ENCODE measurements at places on chromosomes 5 and 9.

DNA sequence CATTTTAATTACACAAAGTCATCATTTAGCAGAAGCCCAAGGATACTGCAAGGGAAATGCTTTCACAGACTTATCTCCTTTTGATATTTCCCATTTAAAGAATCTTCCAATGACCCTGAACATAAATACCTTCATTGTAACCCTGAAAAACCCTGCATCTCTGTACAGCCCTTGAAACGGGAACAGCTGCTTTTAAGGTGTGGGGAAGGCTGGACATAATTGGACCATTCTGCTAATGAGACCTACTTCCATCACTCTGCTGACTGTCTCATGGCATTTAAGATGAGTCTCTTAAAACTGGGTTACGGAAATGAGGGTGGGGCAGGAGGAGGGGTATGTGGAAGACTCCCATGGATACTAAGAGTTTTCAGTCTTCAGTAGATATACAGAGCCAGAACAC, 485.8 kb downstream of the BRINP1 start:
- no peak for DNase-seq

DNA sequence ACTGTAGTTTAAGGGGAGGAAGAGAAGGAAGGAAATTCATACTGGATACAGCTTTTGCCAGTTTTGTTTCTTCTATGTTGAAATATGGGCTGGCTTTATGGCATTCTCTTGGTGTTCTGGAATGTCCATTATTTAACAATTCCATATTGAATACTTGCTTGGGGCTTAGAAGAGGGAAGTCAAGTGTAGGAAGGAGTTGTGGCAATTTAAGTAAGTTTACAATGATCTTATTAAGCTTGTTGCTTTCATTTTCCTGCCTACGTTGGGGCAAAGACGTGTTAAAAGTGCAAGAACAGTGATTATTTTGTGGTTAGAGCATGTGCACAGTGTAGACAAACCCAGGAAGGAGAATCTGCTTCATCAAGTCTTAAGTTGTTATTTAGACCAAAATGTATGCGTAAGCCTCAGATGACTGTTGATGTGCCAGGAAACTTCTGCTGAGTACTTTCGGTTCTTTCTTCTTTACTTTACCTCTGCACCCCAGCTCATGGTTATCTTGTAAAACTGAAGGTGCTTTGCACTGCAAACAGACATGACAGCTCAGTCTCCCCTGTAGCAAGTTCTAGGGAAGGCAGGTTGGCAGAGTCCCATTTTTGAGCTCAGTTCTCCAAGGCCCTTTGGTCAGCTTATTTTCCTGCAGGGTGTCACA, 75.8 kb downstream of the F2RL2 start:
- peak; percentile 91 for DNase-seq

DNA sequence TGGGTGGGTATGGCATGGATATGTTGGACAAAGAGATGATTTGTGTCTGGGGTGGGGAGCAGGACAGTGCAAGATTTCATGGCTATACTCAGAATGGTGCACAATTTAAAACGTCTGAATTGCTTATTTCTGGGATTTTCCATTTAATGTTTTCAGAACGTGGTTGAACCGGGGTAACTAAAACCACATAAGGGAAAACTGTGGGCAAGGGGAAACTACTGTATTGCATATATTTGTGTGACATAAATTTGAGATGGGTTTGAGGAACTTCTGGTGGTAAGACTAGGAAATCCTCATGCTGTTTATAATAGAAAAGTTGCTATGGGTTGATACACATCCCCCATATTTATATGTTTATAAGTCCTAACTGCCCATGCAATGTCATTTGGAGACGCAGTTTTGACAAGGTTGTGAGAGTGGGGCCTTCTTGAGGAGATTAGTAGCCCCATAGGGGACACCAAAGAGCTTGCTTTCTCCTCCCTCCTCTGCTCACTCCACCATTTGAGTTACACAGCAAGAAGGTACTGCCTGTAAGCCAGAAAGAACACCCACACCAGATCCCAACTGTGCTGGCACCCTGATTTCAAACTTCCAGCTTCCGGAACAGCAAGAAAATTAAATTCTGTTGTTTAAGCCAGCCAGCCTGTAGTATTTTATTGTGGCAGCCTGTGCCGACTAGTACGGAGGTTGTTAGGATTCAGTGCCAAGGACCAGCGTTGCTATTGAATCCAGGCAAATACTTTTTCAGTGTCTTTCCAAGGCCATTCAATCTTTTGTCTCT, 2118.9 kb downstream of the MAT2B start:
- DNase-seq: no peak

- DNase-seq: no peak
Measured at GRCh38 chr9:93013856-93014582, 44.5 kb upstream of the SUSD3 start.

DNA sequence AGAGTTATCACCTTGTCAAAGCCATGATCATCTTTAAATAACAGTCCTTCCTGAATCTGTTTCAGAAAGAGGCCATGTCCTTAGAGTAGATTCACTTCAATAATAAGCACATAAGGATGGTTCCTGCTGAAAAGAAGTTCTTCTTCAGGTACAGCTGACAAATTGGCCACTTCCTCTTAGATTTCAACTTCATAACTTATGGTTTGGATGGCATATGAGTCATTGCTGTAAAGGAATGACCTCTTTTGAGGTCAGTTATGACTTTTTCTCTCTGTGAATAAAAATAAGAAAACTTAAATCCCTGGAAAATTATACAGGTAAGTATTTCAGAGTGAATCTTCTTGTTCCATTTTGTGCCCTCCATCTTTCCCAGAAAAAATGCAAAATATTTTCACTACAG, 555.3 kb upstream of the ZNF462 start:
- DNase-seq: no peak

- DNase-seq: no peak
Measured at GRCh38 chr9:35748242-35748857, 678 bp downstream of the GBA2 start.

DNA sequence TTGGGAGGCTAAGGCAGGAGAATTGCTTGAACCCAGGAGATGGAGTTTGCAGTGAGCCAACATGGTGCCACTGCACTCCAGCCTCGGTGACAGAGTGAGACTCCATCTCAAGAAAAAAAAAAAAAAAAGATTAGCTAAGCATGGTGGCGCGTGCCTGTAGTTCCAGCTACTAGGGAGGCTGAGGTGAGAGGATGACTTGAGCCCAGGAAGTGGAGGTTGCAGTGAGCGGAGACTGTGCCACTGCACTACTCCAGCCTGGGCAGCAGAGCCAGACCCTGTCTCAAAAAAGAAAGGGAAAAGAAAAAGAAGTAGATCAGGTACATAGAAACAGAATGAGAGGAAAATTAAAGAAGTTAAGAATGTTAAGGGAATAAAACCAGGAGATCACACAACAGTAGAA, 927.1 kb upstream of the DMAC1 start:
- no peak for DNase-seq

DNA sequence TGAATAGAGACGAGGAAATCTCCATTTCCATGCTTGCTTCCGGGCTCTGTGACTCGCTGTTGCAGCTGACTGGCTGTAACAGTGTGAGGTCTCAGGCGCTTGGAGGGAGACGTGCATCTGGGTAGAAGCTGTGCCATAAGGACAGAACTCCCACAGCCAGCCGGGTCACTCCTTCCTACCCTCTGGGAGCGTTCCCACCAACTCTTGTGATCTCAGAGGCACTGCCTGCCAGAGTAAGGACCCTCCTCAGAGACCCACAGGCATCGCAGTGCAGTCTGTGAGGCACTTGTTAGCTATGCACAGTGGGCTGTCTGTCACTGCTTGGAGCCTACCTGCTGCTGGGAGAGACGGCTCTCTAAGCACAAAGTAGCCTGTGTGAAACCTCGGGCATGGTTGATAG, 203.4 kb upstream of the SEMA6A start:
- DNase-seq: no peak

GRCh38 chr5:150329038-150329437, 26.3 kb upstream of the ARSI start:
- no peak for DNase-seq

DNA sequence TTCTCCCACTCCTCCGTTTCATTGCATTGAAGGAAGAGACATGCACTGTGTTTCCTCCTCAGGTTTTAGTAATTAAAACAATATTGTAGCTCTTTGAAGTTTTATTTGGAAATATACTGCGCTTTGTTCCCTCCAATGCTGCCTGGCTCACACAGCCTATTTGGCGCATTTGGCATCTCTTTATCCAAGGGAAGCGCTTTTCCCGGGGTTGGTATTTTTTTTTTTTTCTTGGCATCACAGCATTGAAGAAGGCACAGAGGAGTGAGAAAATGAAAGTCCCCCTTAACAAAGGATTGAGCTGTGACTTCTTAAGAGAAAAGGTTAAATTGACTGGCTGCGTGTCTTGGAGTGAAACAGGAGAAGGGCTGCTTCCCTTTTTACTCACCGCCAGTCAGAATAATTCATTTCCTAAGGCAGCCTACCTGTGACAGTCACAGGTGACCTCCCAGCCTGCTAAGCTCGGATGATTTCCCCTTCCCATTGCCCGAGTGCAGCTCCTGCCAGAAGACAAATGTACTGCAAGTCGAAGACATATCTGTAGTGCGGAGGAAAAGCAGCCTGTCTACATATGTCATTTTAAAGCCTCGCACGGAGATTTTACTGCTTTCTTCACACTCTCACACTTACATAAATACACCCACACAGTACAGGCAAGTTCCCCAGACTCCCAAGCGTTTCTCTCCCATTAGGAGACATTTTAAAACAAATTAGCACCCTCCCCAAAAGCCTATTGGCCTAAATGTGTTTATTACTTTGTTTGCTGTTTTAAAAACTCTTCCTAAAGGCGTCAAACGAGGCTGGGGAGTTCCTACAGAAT, 665.5 kb upstream of the ZNF608 start:
- no peak for DNase-seq

- no peak for DNase-seq
Measured at GRCh38 chr5:54024466-54024865, 285.9 kb downstream of the ARL15 start.

GRCh38 chr5:128228008-128228407, 144.4 kb downstream of the SLC12A2 start:
- DNase-seq: peak; percentile 12

DNA sequence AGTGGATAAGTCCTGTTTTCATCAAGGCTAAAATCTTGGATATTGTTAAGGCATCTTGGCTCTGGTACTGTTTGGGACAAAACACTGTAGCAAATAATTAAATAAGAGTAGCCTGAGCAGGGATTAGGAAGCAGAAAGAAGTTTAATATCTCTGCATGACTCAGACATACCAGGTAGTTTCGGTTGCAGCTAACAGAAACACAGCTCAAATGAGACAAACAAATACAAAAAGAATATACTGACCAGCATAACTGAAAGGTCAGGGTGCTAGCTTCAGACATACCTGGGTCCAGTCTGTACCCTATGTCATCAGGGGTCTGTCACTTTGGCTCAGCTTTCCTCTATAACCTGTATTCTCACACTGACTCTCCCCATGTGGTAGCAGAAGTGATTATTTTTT, 156.4 kb upstream of the MAP3K1 start:
- no peak for DNase-seq

- DNase-seq: no peak
Measured at GRCh38 chr5:95889076-95889475, 66.5 kb upstream of the GLRX start.

- DNase-seq: no peak
Measured at GRCh38 chr5:94691291-94691690, 72.8 kb downstream of the SLF1 start.

DNA sequence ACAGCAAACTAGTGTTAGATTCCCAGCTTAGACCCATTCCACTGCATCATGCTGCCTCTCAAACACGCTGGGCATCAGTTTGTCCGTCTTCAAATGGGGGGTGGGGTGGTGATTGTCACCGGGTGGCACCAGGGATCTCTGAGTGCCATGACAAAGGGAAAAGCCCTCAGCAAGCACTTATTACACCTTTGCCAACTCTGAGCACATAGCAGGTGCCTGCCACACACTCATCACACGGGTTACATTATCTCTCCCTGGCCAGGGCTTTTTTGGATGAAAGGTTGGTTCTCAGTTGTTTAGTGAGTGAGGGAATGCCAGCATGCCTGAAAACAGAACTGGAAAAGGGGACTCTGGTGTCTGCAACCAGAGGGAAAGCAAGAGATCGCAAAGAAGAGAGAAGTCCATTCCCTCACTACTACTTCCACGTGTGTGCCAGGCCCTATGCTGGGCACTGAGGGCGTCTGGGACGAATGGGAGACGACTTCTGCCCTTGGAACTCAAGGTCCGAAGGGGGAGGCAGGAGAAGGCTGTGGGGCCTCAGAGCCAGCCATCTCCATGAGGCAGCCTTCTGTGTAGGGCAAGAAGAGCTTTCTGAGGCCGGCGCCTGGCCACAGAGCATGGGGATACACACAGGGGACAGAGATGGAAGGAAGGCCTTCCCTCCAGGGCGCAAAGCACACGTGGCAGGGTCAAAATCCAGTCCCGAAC, 48.9 kb downstream of the PAX5 start:
- DNase-seq: no peak

DNA sequence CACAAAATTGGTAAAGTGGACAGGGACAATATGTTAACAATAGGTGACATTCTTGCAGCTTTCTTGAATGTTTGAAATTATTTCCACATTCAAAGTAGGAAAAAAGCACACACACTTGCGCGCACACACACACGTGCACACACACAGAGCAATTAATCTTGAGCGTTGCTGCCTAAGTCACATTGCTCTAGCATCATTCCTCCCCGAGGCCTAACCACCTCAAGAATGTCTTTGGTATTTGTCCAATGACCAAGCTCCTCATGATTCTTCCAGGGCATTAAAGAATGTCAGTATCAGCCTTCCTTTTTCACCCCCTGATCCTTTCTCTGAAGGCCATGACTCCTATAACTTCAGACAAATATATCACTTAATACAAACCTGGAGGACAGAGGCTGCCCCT, 198.1 kb downstream of the NPR3 start:
- DNase-seq: no peak

- no peak for DNase-seq
Measured at GRCh38 chr9:74503666-74504065, 6.5 kb downstream of the RORB start.

GRCh38 chr5:58224661-58225060, 235.2 kb downstream of the PLK2 start:
- no peak for DNase-seq

DNA sequence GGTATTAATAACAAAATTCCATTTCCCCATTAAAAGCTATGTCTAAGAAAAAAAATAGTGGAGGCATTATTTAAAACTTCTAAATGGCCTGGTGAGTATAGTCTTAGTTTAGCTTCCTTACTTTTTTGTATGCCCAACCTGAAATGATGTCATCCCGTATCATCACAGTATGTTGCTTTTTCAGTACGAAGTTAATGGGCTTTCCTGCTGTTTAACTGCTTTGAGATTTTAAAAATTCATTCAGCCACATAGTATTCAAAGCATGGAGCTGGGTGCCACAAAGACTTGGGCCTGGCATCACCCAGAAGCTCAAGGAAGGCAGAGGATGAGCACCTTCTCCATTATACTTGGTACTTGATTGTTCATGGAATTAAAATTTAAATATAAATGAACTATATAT, 7.4 kb downstream of the F2RL2 start:
- no peak for DNase-seq

Data from activated CD4-positive, alpha-beta T cell treated with anti-CD3 and anti-CD28 coated beads, Interleukin-2, amount 50 U/mL, for 16 hours (primary cell).